ENCODE measurements at places on chromosomes 16 and 17.

GRCh38 chr17:49715216-49715615 lies 7.5 kb upstream of the SLC35B1 start:
- no peak for DNase-seq

GRCh38 chr17:41547378-41547841 lies 19.3 kb upstream of the KRT19 start:
- no peak for DNase-seq

DNA sequence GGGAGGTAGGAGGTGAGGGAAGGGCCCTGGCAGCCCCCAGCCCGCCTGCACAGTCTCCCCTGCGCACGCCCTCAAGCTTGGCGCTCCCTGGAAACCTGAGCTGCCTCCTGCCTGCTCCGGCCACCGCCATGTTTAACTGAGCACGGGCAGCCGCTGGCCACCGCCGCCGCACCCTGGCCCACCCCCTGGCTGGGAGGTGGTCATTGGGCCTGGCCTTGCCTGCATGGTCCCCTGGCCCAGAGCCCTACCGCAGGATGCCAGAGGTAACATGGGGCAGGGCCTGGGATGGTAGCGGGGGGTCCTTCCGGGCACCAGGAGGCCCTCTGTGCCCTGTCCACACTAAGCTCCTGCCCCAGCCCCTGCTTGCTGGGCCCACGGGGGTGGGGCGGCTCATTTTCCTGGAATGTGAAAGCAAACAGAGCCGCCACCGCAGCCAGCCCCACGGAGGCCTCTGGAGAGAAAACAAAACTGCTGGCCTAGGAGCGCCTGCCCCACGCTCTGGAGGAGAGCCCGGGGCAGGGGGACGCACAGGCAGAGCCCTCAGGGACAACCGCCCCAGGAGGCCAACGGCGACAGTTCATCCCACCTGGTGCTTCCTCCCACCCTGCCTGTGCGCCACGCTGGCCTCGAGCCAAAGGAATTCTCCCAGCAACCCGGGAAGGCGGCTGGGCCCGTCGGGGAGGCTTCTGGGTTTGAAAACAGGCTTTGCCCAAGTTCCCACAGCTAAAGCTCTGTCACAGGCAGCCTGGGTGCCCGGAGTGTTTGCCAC lies 8.9 kb downstream of the NHERF2 start:
- DNase-seq, result no peak

- DNase-seq, result no peak
Observed at GRCh38 chr17:76917829-76918228, 49.6 kb downstream of the MGAT5B start.

- DNase-seq, result no peak
Observed at GRCh38 chr17:60277258-60277657, 114.7 kb downstream of the USP32 start.

DNA sequence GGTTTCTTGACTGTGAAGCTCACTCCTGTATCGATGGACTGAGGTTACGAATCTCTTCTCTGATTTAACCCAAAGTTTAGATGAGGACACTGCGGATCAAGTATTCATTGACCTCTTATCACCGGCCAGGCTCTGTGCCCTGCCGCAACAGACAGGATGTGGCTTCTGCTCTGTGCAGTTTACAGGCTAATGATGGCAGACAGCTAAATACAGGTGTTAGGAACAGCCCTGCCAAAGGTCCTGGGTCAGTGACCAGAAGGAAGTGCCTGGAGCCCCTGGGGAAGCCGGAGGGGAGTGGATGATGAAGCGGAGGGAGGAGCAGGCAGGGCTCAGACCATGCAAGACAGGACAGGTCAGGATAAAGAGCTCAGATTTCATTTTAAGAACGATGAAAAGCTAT lies 44.4 kb downstream of the HAPSTR1 start:
- DNase-seq, result no peak

DNA sequence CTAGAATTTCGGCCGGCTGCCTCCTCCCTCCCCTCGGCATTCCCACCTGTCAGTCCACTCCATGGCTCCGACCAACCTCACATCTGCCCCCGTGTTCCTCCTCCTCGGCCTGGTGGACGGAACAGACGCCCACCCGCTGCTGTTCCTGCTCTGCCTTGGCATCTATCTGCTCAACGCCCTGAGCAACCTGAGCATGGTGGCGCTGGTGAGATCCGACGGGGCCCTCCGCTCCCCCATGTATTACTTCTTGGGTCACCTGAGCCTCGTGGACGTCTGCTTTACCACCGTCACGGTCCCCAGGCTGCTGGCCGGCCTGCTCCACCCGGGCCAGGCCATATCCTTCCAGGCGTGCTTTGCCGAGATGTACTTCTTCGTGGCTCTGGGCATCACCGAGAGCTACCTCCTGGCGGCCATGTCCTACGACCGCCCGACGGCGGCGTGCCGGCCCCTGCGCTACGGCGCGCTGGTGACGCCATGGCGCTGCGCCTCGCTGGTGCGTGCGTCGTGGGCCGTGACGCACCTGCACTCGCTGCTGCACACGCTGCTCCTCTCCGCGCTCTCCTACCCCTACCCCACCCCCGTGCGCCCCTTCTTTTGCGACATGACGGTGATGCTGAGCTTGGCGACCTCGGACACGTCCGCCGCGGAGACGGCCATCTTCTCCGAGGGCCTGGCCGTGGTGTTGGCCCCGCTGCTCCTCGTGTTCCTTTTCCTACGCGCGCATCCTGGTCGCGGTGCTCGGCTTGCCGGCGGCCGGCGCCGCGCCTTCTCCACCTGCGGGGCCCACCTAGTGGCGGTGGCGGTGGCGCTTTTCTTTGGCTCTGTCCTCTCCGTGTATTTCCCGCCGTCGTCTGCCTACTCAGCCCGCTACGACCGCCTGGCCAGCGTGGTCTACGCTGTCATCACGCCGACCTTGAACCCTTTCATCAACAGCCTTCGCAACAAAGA lies at the start of gene OR3A2:
Gene OR3A2 (minus strand): TSS at position 440 of the 948 bp plus-strand sequence.
- no peak for DNase-seq

DNA sequence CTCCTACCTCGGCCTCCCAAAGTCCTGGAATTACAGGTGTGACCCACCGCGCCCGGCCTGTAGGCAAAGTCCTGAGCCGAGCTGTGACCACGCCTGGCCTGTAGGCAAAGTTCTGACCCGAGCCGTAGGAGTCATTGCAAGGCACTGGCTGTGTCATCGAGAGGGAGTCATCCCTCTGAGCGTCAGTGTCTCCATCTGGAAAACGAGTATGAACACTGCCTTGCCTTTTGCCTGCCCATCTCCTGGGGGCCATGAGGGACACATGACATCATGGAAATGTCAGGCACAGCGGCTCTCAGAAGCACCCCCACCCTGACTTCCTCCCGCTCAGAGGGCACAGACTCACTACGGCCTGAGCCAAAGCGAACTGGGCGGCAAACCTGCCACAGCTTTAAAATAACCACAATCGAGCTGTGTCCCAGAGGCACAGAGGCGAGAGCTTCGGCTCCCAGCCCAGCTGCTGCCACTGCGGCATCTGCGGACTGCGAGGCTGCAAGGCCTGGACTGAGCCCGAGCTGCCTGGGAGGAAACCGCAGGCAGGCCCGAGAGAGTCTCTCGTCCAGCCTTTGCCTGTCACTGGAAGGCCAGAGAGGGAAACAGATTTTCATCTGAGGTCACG lies 50.8 kb downstream of the RPH3AL start:
- DNase-seq, result no peak

GRCh38 chr16:55734665-55735064 lies 78.9 kb downstream of the SLC6A2 start:
- DNase-seq, result no peak

GRCh38 chr16:15539197-15539596 lies 103.8 kb downstream of the MARF1 start:
- DNase-seq, result no peak

DNA sequence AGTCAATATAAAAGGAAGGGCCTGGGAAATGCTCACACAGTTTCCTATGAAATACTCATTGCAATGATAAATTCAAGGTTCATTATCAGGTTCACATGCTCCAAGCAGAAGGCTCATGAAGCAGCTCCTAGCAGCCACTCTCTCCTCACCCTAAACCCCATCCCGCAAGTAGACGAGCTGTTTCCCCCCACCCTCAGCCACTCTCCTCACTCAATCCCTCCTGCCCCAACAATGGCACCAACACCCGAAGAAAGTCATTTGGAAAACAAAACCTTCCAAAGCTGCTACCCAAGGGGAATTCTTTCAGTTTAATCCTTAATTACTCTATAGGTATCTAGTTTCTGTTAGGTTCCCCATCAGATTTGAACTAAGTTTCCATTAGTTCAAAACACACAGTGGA lies 69.7 kb downstream of the CREBBP start:
- DNase-seq, result no peak

GRCh38 chr17:48453447-48453846 lies 23.4 kb upstream of the SKAP1 start:
- DNase-seq, result no peak

DNA sequence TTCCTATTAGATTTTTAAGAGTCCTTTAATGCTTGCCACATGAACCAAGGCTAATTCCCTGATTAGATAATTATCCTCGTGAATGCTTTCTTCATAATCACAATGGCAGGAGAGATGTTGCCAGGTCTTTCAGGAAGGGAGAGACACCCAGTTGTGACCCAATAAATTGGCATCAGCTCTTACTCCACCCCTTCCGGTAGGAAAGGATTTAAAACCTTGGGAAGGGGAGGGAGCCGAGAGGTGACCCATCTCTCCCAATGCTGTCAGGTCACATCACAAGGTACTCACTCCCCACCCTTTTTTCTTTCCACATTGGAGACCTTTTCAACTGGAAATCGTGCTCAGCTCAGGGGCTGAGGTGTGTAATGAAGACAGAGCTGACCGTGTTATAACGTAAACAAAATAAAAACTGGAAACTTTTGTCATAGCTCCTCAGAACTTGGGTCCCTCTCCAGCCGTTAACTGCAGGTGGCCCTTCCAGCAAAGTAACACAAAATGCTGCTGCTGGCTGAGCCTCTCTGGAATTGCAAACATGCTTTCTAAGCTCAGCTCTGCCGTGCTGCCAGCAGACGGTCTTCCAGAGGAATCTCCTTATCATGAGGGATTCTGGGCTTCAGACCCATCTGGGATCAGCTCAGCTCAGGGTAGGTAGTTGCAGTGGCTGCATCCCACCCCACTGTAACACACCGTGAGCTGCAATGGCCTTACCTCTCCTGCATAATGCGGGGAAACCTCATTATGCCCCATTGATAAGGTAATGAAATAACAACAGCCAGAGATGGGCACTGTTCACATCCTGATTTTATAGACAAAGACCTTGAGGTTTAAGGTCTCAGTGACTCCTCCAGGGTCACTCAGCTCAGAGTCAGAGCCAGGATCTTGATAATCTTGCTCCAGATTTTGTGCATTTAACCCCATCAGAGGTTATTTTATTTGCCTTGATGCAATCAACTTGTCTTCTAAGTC lies 15.6 kb downstream of the TMEM100 start:
- no peak for DNase-seq

- DNase-seq, result no peak
Observed at GRCh38 chr16:2079991-2080390, 32.2 kb downstream of the TSC2 start.

DNA sequence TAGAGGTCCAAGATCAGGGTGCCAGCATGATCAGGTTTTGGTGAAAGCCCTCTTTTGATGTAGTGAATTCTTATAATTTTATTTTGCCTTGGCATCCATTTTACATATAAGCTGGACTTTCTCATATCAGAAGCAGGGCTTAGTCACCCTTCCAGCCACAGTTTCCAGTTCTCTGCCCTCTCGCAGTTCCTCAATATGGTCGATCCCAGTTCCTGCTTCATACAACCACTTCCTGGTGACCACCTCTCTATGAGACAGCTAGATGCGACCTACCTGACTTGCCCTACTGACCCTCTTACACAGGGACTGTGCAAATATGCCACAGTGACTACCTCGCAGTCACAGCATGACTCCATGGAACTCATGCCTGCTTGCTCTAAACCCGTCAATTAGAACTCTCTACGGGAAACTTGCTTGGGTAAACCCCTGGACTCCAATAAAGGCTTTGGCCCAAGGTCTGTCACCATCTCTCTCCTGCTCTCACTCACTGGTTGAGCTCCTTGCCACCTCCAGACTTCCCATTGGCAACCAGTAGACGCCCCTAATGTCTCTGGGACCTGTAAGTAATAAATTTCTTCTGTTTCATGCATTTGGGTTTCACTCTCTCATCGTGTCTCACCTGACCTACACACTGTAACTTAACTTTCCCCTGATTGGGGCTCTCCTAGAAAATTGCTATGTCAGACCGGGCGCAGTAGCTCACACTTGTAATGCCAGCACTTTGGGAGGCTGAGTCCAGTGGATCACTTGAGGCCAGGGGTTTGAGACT lies 21.4 kb downstream of the CD300LG start:
- no peak for DNase-seq

All from activated CD8-positive, alpha-beta memory T cell treated with anti-CD3 and anti-CD28 coated beads for 4 hours (primary cell).